ENCODE measurements at places on chromosomes 3 and 15.
A peak's percentile ranks its signal among the peaks of the same experiment; 100 is the strongest.

DNA sequence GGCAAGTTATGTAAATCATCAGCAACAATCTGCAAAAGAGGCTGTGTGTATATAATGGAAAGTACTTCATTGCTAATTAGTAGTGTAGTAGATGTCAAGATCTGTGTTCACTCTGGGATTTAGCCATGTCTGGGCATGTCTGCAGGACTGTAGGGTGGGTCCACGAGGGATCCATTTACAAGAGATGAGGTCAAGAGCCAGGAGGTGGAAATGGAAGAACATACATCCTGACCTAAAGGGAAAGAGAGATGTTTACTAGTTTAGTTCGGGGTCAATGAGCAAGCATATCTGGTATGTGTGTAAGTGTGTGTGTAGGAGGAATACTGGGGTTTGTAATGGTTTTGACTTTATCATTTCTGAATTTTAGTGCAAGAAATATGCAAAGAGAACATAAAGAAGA, 171.5 kb upstream of the NANOGP8 start:
- no peak for DNase-seq

GRCh38 chr3:195186041-195186709, 84.8 kb downstream of the XXYLT1 start:
- no peak for DNase-seq

GRCh38 chr3:121942116-121942786, 48.0 kb downstream of the SLC15A2 start:
- DNase-seq: no peak

GRCh38 chr3:45677033-45677446, 12.2 kb upstream of the SACM1L start:
- DNase-seq: peak; percentile 51

DNA sequence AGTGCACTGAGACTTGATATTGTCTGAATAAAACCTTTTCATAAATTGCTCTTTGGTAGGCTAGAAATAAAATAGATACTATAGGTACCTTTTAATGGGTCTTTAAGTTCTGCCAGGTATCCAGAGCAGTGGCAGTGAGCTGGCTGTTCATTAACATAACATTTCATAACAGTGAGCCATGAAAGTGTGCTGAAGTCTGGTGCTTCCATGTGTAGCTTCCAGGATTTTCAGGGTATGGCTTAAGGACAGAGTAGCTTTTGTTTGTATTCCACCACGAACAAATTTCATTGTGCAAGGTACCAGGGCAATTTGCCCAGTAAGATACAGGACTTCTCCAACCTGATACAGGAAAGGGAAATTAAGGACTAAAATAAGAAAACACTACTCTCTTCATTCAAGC, 124.7 kb upstream of the NANOGP8 start:
- DNase-seq: no peak

GRCh38 chr3:42535981-42536784, 33.7 kb downstream of the VIPR1 start:
- peak; percentile 48 for DNase-seq

DNA sequence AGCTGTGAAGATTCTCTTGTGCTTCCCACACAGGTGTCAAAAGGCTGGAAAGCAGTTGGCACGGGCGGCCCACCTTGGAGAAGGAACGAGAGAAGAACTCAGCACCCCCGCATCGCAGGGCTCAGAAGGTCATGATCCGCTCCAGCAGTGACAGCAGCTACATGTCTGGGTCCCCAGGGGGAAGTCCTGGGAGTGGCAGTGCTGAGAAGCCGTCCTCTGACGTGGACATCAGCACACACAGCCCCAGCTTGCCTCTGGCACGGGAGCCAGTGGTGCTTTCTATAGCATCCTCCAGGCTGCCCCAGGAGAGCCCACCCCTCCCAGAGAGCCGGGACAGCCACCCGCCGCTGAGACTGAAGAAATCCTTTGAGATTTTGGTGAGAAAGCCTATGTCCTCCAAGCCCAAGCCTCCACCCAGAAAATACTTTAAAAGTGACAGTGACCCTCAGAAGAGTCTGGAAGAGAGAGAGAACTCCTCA, 31.4 kb downstream of the STARD5 start:
- DNase-seq: no peak

DNA sequence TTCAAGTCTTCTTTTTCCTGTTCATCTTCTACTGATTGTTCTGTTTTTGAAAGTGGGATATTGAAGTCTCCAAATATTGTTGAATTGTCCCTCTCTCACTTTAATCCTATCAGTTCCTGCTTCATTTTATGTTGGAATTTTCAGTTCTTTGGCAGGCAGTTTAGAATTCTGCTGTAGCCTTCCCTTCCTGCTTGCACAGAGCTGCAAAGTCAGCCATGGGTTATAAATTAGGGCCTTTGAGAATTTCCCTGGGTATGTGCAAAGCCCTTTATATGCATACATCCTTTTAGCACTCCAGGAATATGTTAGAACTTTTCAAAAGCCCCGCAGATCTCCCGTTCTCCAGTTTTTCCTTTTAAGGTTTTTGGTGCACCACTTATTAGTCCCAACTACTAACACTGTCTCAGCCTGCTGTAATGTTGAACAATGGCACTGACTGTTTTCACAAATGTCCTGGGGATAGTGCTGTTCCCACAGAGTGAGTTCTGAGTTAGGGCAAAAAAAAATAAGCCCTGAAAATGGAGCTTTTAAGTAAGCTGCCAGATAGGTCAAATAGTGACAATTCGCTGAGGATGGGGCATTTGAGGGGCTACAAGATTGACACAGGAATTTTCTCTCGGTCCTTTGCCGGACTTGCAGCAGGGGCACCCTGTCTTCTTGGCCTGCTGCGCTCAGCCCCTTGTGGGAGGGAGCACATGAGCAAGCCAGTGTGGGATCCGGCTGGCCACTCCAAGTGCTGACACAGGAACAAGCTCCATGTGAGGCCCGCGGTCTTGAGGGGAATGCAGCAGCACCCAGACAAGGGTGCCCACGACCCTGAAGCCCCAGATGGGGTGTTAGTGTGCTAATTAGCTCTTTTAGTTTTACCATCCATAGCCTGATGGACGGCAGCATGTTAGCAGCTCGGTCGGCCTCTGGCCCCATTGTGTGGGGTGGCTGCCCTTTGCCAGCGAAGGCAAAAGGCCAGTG, 96.0 kb downstream of the VPS8 start:
- DNase-seq: no peak

GRCh38 chr15:31268911-31269784, 57.5 kb upstream of the KLF13 start:
- no peak for DNase-seq

DNA sequence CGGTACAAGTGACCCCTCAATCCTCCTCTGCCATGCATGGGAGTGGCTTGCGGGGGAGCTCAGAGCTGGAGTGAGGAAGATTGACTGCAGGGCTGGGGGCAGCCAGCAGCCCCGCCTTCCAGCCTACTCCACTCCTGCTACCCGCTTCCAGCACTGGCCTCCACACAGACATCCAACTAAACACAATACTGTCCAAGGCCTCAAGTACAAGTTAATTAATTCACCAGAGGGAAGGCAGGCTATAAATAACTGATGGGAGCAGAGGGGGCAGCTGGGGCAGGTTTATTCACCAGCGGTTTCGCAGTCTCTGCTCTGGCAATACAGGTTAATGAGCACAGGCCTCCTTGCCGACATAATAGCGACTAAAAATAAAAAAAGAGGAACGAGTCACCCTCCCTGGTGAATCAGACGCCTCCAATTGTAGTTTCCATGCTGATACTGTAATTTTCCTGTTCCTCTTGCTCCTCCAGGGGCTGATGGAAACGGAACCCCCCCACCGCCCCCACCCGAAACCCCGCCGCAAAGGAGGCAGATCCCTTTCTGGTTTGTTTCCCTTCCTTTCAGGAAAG, 166.4 kb upstream of the TLE3 start:
- DNase-seq: no peak

DNA sequence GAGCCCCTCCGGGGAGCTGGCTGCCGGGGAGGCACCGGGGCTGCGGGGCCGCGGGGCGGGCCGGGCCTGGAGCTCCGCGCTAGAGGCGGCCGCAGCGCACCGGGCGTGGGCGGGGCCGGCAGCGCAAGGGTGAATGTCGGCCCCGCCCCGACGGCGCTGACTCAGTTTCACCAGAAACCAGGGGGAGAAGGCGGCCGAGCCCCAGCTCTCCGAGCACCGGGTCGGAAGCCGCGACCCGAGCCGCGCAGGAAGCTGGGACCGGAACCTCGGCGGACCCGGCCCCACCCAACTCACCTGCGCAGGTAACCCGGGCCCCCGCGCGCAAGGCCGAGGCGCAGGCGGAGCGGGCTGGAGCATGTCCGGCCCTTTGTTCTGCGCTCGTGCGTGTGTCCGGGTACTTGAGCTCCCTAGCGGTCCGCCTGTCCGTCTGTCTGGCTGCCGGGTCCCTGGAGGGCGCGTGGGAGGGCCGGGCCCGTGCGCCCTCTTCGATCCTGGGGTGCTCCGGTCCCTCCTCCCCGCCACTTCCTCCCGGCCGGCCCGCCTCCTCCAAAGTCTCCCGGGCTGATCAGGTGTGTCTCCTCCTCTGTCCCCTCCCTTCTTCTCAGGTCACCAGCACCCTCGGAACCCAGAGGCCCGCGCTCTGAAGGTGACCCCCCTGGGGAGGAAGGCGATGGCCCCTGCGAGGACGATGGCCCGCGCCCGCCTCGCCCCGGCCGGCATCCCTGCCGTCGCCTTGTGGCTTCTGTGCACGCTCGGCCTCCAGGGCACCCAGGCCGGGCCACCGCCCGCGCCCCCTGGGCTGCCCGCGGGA, at the start of gene SPINT1:
Gene SPINT1 (plus strand): TSS at position 164 of the 811 bp plus-strand sequence. CDS start 507 bp downstream, at position 671.
- DNase-seq: no peak

- DNase-seq: no peak
Measured at GRCh38 chr3:78878011-78878410, 889.8 kb downstream of the ROBO1 start.

- DNase-seq: no peak
Measured at GRCh38 chr3:61853912-61854311, 292.5 kb downstream of the PTPRG start.

- DNase-seq: no peak
Measured at GRCh38 chr3:186060222-186060621, 48.7 kb downstream of the ETV5 start.

DNA sequence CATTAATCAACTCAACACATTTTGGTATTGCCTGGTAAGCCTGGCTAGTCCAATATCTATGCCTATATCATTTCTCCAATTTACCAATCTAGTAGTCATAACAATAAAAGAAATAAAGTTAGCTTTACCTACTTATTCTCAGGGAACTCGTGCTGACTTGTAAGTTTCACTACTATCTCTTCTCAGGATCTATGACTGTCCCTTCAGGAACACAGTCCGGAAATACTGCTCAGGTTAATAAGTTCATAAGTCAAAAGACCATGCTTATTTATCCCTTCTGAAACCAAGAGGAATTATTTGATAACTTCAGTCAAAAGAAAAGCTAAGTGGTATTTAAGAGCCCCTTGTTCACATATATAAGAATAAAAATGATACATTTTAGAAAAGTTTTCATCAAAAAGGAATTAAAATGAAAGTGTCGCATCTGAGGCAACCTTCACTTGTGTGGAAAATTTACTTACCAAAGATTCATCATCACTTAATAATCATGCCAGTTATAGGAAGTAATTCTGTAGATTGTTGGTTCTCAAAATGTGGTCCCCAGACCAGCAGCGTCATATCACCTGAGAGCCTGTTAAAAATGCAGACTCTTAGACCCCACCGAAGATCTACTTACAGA, 15.5 kb upstream of the THRB start:
- no peak for DNase-seq

GRCh38 chr3:197775317-197775716, 15.7 kb upstream of the LRCH3 start:
- DNase-seq: no peak

DNA sequence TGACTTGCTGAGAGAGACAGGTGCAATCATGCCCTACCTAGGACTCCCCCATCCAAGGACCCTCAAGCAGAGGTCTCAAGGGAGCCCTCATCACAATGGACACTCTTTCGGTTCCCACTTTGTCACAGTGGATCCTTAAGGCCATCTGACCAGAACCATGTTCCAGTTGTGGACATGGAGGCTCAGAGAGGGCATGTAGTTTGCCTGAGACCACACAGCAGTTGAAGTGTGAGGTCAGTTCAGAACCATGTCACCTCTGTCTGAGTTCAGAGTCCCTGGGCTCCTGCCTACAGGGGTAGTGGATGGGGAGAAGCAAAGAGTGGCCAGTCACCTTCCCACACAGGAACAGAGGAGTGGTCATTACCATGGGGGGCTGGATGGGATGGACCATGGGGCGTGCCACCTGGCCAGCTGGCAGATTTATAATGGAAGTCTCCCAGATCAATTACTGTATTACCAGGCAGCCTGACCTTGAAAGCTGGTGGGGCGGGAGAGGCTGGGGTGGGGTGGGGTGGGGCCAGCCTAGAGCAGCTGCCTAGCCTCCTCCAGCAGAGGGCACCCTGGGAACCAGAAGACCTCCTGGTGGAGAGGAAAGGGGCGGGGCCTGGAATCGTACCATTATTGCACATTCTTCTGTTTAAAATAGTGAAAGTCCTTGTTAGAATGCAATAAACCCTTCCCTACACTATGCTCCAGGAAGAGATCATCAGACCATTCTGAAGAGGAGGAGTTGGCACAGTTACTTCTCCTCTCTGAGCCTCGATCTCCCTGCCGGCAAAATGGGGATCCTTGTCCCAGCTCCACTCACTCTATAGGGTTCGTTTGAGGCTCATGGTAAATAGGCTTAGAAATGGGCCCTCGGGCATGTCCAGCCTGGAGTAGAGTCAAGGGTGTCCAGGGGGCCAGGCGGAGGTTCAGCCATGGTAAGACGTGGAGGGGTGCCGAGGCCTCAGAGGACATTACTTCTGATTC, 26.9 kb upstream of the LINGO1 start:
- DNase-seq: peak; percentile 81

- DNase-seq: no peak
Measured at GRCh38 chr3:186149319-186149960, 40.6 kb upstream of the ETV5 start.

DNA sequence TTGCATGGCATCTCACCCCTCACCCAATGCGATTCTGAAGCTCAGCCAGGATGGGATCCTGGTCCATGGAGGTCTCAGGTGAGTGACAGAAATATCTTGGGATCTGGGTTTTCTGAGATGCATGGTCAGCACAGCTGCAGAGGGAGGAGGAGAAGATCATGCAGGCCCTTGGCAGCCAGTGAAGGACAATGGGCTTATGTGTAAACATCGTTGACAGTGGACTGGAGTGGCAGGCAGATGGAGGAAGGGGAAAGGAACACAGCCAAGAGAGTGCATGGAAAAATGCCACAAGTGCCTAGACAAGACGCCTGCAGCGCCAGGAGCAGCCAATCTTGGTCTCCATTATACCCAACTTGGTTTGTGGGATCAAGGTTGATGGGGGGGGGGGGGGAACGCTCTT, 347.9 kb downstream of the MCTP2 start:
- no peak for DNase-seq

- no peak for DNase-seq
Measured at GRCh38 chr15:34259566-34259965, 34.8 kb downstream of the EMC4 start.

DNA sequence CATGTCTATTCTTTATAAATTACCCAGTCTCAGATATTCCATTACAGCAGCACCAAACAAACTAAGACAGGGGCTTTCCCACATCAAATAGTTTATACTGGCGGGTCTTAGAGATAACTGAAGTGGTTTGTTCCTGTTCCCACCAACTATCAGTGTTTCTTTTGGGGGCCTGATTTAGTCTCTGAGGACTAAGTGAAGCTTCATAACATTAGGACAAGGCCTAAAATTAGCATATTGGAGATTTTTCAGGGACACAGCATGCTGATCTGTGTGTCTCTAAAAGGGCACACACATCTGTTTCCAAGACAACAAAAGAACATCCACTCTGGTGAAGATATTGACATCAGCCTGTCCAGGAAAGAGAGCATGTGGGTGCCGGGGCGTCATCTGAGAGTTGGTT, 72.6 kb upstream of the SEMA6D start:
- no peak for DNase-seq

Measured in hepatic stellate cell (primary cell).